ENCODE measurements at places on chromosomes 6 and 20.

DNA sequence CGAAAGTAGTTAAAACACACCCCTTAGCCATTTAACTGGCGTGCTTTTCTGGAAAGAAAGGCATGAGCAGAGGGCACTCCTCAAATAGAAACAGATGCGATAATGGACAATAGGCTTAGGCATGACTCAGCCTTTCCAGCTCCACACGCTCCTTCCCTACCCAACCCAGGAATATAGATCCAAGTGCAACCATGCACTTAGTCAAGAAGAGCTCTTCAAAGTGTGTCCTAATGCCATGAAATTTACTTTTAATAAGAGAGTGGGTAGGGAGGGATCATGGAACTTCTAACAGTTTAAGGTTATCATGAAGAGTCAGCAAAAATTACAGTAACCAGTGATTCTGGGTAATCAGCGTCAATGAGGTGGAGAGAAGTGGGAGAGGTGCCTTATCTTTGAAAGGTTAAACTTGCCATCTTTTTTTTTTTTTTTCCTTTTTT is 2.4 kb upstream of the EFHC1 start:
- no peak for DNase-seq

DNA sequence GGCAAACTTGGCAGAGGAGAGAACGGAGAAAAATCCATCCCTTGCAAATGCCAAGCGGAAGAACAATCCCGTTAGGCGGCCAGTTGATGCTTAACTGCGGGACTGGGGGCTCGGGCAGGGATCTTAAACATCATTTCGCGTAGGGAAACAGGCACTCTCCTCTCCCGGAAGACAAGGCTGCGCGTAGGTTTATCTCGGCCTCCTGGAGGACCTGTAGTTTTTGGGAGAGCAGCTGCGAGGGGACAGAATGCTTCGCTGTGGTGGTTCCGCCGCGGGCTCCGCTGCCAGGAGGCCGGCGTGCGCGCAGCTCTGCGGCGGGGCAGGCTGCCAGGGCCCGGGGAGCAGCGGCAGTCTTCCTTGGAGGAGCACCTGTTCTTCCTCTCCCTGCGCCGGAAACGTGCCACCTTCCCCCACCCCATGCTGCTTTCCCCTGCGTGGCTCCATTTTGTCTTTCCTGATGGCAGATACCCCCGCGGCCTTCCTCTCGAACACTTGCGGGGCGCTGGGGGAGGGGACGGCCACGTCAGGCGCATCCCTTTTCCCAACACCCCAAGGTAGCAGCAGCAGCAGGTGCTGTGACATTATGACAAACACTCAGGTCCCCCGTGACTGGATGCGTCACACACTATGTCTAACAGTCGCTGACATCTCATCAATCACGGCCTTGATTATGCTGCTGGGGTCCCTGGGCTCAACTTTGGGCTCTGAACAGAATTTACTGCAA is 230.7 kb upstream of the BTBD3 start:
- no peak for DNase-seq

DNA sequence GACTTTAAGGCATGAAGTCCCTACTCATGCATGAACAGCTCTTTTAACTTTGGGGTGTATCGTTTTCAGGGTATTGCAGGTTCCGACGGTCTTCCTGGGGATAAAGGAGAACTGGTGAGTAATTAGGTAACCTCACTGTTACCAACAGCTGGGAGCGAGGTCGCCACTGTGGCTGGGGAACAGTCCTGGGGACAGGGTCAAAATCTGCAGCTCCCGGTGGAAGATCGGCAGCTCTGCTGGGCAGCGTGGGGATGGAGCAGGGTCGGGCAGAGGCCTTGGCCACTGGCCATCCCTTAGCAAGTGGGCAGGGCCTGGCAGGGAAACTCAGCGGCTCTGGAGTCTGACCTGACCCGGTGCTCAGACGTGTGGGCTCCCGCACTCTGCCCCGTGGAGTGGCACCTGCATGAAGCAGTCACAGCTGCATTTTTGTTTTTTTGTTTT is 16.1 kb downstream of the COL9A3 start:
- DNase-seq: no peak

GRCh38 chr6:153312634-153313033 is 181.6 kb upstream of the RGS17 start:
- DNase-seq: no peak

DNA sequence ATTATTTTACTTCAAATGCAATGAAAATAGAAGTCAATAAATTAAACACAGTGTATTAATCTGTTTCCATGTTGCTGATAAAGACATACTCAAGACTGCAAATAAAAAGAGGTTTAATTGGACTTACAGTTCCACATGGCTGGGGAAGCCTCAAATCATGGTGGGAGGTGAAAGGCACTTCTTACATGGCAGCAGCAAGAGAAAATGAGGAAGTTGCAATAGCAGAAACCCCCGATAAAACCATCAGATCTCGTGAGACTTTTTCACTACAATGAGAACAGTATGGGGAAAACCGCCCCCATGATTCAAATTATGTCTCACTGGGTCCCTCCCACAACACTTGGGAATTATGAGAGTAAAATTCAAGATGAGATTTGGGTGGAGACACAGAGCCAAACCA is 82.2 kb downstream of the GPR63 start:
- no peak for DNase-seq

DNA sequence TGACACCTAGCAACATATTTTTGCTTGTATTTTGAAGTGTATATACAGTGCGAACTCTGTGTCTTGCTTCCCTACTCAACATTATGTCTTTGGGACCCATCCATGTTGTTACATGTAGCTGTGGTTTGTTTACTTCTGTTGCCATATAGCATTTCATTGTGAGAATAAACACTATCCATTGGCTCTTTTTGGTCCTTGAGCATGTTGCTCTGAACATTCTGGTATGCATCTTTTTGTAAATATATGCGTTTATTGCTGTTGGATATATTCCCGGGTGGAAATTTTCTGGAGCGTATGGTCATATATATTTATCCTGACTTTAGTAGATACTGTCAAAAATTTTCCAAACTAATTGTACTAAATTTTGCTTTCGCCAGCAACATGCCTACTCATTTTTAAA is 222.5 kb upstream of the SPTLC3 start:
- DNase-seq: no peak

All from activated naive CD4-positive, alpha-beta T cell (primary cell).